ENCODE measurements at places on chromosomes 7 and 10.

- no peak for DNase-seq
Measured at GRCh38 chr10:113958631-113959382, 84.9 kb upstream of the ADRB1 start.

DNA sequence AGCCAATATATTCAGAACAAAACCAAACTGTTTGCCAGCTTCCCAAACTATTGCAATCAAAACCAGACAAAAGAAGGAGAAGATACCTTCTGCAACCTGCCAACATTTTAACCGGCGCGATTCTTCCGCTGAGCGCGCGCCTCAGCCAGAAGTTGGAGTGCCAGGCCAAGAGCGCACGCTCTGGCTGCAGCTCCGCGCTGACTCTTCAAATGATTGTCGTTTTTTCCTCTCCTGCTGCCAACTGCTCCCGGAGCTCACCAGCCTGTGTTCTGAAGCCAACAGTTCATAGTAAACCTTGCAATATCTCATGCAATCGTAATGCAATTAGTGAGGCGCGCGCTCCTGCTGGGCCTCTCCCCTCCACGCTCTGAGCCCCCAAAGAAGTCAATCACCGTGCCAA lies 259.7 kb upstream of the MGMT start:
- DNase-seq, result no peak

DNA sequence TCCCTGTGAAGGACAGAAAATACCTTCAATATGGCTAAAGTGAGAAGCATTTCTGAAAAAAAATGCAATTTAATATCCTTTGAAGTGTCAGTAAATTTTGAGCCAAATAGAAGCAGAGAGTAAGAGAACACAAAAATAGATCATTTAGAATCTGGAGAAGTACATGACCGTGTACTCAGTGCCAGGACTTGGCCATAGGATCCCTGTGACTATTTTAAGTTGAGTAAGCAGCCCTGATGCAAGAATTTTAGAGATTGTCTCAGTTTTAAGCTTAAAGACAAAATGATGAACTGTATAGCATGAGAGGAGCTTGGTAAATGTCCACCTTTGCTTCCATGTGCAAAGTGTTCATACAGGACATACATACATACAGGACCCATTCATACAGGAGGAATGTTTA lies 2.5 kb downstream of the PTER start:
- no peak for DNase-seq

GRCh38 chr10:33242931-33243330 lies 91.5 kb downstream of the NRP1 start:
- DNase-seq, result no peak

DNA sequence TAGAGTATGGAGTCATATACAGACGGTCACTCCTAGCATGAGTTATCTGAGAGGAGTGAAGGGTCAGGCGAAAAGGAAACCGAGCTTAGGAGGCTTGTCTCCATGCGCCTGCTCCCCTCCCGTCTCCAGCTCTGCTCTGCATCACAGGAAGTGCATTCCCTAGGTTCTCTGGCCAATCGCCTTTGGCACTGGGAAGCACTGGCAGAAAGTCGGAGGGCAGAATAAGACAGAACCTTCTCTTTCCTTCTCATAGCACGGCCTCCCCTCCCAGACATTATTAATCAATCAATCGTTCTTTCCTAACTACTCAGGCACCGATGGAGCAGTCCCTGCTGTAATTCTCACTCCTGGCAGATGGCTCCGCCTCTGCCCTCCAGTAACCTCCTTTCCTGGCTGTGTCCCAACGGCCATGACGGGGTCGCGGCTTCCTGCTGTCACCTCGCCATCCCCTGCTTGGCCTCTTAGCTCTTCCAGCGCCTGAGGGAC lies 177.1 kb downstream of the FRMD4A start:
- no peak for DNase-seq

GRCh38 chr10:93445097-93445960 lies 36.8 kb downstream of the MYOF start:
- DNase-seq, result no peak

DNA sequence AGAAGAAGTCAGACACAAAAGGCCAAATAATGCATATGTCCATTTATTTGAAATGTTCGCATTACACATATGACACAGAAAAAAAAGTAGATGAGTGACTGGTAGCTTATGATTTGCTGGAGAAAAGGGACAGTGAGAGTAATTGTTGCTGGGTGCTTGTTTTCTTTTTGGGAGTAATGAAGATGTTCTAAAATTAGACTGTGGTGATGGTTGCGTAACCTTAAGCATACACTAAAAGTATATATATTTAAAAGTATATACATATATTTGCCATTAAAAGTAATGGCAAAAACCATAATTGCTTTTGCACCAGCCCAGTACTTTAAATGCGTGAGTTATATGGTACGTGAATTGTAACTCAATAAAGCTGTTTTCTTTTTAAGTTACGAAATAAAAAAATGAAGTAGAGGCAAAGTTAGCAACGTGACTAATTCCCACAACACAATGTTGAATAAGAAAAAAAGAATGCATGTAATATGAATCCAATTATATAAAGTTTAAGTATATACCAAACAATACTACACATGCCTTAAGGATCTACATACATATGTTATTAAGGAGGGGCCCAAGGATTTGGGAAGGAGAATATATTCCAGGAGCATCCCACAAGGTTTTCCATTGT lies 360.4 kb upstream of the CELF2 start:
- DNase-seq, result no peak

DNA sequence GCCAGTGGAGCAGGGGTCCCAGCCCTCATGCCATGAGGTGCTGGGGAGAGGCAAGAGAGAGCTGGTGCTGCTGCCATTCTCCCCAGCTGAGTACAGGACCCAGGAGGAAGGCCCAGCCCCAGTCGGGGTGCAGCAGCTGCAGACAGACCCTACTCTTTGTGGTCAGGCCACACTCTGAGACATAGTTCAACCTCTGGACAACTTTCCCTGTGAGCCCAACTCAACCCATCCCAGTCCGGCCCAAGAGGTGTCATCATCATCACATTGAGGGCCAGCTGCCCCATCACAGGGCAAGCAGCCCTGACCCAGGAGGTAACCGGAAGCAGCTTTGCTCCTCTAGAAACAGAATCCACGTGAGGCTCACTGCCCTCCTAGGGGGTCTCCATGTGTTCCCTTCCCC lies 133.8 kb upstream of the KCNMA1 start:
- no peak for DNase-seq

Data from GM12864 (cell line).